Pericardium fibroblast (primary cell): ENCODE measurements at places on chromosomes 12 and 14. TPM values are rescaled to one million over a fixed set of nuclear protein-coding genes. Genes with fewer than 3 reads are reported as not detected.

Gene ACYP1
- 8.4 and 10.2 TPM in 2 replicates for total RNA-seq

Gene CYP46A1
- under 0.01 and 2.7 TPM in 2 replicates for total RNA-seq

Gene BRAP
- total RNA-seq: 11.8 and 11.9 TPM in 2 replicates

Gene SERPINA1
- 0.47 TPM in 1 of 2 replicates, not detected in the other for total RNA-seq

Gene IAPP
- total RNA-seq: not detected in 2 replicates

Gene SPX
- 0.93 and 10.4 TPM in 2 replicates for total RNA-seq

Gene SMIM41
- 2.0 TPM in 1 of 2 replicates, not detected in the other for total RNA-seq

Gene TCTN1
- total RNA-seq: 28.9 and 33.7 TPM in 2 replicates

Gene TEX52
- total RNA-seq: not detected in 2 replicates

Gene RAD9B
- total RNA-seq: under 0.01 TPM in 1 of 2 replicates, not detected in the other

Gene ITGB7
- total RNA-seq: 0.17 TPM in 1 of 2 replicates, not detected in the other

Gene MLEC
- total RNA-seq: 52.5 and 61.4 TPM in 2 replicates

Gene DENND5B
- 6.7 and 7.1 TPM in 2 replicates for total RNA-seq

Gene ESRRB
- total RNA-seq: 0.09 TPM in 1 of 2 replicates, not detected in the other

Gene NEUROD4
- not detected in 2 replicates for total RNA-seq

Gene HELB
- total RNA-seq: 0.82 and 2.7 TPM in 2 replicates

Gene NRIP2
- total RNA-seq: under 0.01 TPM in 1 of 2 replicates, not detected in the other

Gene SLC48A1
- total RNA-seq: 15.9 and 23.2 TPM in 2 replicates

Gene EMP1
- total RNA-seq: 472 and 513 TPM in 2 replicates

Gene KHNYN
- total RNA-seq: 35.0 and 37.8 TPM in 2 replicates

Gene PCNX4
- 43.2 and 50.8 TPM in 2 replicates for total RNA-seq

Gene AQP2
- not detected in 2 replicates for total RNA-seq

Gene MYBPC1
- 0.09 TPM in 1 of 2 replicates, not detected in the other for total RNA-seq

Gene CBLN3
- 3.1 and 6.9 TPM in 2 replicates for total RNA-seq

Gene C14orf132
- 11.2 and 16.5 TPM in 2 replicates for total RNA-seq

Gene ASCL1
- not detected in 2 replicates for total RNA-seq

Gene FOXG1
- total RNA-seq: 0.17 TPM in 1 of 2 replicates, not detected in the other
